Bone marrow (tissue), 2 donors: ENCODE measurements at places on chromosomes 13 and 19.

- DNase-seq, result no peak
Measured at GRCh38 chr19:18759304-18759994, 31.7 kb downstream of the COMP start.

DNA sequence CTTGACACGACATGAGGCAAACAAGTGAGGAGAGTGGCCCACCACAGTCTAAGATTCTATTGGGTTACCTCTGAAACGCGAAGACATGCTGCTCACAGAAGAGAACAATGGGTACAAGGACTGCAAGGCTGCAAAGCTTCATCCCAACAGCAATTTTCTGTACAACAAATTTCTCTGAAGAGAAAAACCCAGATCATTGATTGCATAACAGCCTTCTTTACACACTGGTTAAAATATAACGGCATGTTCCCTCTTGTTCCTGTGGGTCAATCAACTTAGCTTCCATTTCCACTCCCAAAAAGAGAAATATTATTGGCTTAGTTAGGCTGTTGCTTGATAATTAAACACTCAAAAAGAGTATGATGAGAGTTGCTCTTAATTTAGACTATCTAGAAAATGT is at the start of gene CPB2:
Gene CPB2, minus strand, starts transcription at position 166 of the 400 bp plus-strand sequence. Its CDS starts 24 bp downstream, at position 142.
- DNase-seq, result no peak

- DNase-seq, result no peak
Measured at GRCh38 chr13:97654236-97654635, 220.3 kb downstream of the RAP2A start.

DNA sequence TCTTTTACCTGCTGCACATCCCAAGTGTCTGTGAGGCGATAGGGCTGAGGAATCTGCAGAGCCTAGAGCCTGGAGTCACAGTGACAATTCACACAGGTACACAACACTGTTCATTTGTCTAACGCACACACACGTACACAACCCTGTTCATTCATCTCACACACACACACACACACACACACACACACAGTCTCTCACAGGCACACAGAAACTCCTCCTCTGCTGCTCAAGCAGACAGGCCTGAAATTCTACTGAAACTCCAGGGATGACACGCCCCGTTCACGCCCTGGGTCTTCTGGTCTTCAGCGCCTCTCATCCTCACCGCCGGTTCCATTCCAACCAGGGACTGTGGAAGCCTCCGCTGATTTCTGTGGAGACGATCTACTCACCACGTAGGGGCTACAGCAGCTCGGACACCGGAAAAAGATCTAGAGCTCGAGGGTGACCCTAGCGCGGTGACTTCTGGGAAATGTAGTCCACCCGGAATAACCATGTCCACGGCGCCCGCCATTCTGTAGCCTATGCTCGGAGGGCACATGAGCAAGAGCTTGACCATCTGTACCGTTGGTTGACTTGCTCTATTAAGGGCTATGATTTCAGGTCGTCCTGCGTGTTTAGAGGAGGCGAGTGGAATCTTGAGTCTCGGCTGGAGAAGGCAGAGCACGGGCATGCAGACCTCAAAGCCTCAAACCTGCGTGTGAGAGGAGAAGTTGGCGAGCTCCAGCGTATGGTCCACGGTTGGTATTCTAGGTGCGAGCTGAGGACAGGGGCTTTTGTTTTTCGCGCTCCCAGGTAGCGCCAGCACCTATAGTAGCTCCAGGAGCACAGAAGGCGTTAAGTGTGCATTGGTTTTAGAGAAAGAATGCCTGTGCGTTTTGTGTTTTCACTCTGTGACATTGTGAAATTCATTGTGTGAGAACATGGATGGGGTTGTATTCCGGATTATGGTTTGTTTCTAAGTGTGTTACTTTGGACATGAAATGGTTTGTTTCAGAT is 33.4 kb downstream of the ZNF45 start:
- DNase-seq, result peak; percentile 24

- DNase-seq, result no peak
Measured at GRCh38 chr19:33487901-33488800, 33.4 kb downstream of the PEPD start.

- DNase-seq, result no peak
Measured at GRCh38 chr19:45785781-45786532, 3.7 kb upstream of the DMPK start.

GRCh38 chr13:45602183-45603170 is 13.1 kb downstream of the ERICH6B start:
- DNase-seq, result no peak

DNA sequence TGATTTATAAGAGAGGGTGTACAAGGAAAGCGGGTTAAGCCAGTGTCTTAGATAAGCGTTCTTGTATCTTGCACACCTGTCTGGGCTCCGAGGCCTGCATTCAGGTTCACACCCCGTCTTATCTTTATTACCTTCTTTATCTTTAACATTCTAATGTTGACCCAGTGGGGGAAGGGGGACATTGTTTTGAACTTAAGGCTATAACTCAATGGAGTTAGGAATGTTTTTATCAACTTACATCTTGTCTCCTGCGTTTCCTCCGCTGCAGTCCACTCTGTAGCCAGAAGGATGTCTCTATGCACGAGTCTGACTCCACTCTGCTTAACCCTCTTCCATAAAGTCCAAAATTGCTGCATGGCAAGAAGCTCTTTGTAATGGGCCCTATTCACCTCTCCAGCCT is 71.2 kb downstream of the FGF9 start:
- DNase-seq, result no peak

GRCh38 chr13:99388334-99388923 is 81.2 kb upstream of the GPR183 start:
- no peak for DNase-seq
